ENCODE measurements at places on chromosomes 11 and 22. TPM values are rescaled to one million over a fixed set of nuclear protein-coding genes. Genes with fewer than 3 reads are reported as not detected.

Gene OR4A16
- total RNA-seq = not detected

Gene RFPL2
- 18.5 TPM for total RNA-seq

Gene C1QTNF6
- 5.7 TPM for total RNA-seq

Gene TBX1
- not detected for total RNA-seq

Gene C11orf42
- not detected for total RNA-seq

Gene FXYD6
- 4.2 TPM for total RNA-seq

Gene RFPL3
- total RNA-seq = 0.46 TPM

Gene TRIM6
- total RNA-seq = 5.7 TPM

Gene MRGPRX4
- 0.15 TPM for total RNA-seq

Gene ASPHD2
- total RNA-seq = 1.8 TPM

All from melanocyte of skin (primary cell).